Aorta (tissue), 5 donors: ENCODE measurements at places on chromosomes 7 and 10. TPM values are rescaled to one million over a fixed set of nuclear protein-coding genes. Genes with fewer than 3 reads are reported as not detected.
A peak's percentile ranks its signal among the peaks of the same experiment; 100 is the strongest.

DNA sequence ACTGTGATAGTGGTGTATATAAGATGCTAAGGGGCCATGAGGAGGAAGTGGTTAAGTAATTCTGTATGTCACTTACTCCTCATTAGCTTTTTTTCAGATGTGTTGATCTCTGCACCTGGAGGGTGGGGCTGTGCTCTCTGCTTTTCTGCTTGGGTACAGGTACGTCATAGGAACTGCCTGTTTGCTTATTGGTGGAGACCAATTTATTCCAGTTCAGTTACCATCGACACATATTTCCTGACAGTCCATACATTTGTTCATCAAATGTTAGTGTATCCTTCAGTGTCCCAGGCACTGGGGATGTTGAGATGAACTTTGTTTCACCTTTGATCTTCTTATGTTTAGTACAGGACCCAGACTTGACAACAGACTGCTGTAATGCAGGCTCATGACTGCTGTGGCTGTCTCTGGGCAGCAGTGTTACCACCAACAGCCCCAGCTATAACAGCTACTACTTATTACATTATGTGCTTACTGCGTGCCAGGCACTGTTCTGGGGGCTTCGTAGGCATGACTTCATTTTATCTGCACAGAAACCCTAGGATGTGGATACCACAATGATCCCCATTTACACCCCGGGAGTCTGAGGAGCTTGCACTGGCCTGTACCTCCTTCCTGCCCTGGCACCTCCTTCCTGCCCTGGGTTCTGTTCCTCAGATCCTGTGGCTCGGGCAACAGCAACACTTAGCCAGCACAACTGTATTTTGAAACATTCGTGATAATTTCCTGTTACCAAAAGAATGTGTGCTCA, 87.4 kb downstream of the BUB3 start:
- no peak for DNase-seq

DNA sequence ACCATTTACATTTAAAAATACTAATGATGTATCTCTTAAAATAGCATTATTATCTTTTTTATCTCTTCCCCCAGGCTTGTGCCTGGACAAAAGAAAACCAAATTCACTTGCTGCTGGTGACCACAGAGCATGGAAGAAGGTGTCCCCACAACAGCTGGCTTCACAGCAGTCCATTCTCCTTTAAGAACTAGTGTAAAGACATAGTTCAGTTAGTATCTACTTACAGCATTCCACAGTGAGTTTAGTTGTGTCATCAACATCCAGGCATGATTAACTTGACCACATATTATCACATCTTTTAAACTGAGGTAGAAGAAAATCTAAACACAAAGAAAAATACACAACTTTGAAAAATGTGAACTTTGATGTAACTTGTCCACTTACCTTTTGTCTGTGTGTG, 55.0 kb downstream of the LRRC17 start:
- no peak for DNase-seq

Gene GPR85
- total RNA-seq, result 2.5 TPM

Gene PTPN20
- 4.8 TPM for total RNA-seq

- no peak for DNase-seq
Observed at GRCh38 chr7:142883571-142884285, 1.8 kb downstream of the TRPV6 start.

GRCh38 chr7:27590416-27590815, 72.3 kb downstream of the HIBADH start:
- no peak for DNase-seq

DNA sequence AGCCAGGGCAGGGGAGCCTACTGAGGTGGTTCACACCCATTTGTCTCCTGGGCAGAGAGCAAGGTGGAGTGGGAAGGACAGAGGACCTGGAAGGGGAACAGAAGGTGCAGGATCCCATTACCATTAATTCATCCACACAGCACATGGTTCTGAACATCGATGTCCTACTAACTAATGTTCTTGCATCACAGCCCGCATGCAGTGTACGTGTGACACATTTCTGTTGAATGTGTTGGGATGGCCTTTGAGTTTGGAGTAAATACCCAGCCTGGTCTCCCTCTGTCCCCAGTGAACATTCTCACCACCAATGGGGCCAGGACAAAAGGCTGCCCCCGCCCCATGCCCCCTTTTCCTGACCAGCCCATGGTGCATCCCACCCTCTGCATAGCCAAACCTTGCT, 46.3 kb downstream of the FAM241B start:
- DNase-seq, result no peak

- DNase-seq, result peak; percentile 70
Observed at GRCh38 chr10:31319602-31320549, 860 bp downstream of the ZEB1 start.

Gene CNNM1
- total RNA-seq, result 0.30 TPM

GRCh38 chr10:83965473-83965872, 173.8 kb upstream of the GHITM start:
- DNase-seq, result no peak

Gene WASL
- total RNA-seq, result 46.0 TPM

Gene PSMC2
- total RNA-seq, result 81.8 TPM

Gene RAPGEF5
- 77.1 TPM for total RNA-seq

DNA sequence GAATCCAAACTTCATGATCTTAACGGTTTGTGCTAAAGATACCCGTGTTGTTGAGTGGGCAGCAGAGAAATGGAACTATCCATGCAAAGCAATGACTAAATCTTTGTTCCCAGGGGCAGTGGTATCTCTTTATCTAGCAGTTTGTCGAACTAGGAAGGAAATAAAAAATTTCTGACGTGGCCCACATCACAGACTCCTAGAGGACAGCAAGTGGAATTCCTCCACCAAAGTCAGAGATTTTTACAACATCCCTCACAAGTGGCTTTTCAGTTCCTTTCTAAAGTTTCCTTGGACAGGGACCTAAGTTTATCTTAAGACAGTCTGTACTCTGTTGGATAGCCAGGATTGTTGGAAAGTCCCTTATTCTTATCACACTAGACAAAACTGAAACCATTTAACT, 136.0 kb downstream of the RAPGEF5 start:
- DNase-seq, result no peak

Gene KAZALD1
- total RNA-seq, result 17.6 TPM
